Stimulated activated CD8-positive, alpha-beta memory T cell treated with anti-CD3 and anti-CD28 coated beads, Interleukin-7, amount 100 ng/mL, for 1 hour (primary cell): ENCODE measurements at places on chromosomes 6 and 20.
A peak's percentile ranks its signal among the peaks of the same experiment; 100 is the strongest.

DNA sequence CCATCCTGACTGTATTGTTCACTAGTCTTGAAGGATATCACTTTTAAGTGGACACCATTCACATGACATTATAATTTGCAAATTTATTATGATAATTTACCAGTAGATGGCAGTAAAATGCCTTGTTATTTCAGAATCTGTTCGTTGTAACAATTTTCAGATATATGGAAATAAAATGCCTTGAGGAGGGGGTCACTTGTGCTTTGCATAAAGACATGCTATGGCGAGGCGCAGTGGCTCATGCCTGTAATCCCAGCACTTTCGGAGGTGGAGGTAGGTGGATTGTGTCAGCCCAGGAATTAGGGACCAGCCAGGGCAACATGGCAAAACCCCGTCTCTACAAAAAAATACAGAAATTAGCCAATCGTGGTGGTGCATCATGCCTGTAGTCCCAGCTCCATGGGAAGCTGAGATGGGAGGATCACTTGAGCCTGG lies 9.0 kb upstream of the NCOA6 start:
- no peak for DNase-seq

DNA sequence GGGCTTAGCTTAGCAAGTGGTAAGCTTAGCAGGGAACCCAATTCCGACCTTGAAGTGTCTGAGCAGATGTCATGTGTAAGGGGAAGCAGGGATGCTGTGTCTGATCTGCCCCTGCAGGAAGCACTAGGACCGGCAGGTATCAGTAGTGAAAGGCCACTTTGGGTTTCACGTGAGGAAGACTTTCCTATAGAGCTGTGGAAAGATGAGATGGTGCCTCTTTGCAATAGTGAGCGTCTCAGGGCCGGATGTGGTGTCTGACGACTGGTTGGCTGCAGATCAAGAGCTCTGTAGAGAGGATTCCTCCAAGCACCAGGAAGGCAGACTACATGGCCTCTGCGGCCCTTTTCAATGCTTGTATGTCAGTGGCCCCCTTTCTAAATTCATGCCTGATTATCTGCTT lies 98.3 kb downstream of the TIAM2 start:
- peak; percentile 2 for DNase-seq

DNA sequence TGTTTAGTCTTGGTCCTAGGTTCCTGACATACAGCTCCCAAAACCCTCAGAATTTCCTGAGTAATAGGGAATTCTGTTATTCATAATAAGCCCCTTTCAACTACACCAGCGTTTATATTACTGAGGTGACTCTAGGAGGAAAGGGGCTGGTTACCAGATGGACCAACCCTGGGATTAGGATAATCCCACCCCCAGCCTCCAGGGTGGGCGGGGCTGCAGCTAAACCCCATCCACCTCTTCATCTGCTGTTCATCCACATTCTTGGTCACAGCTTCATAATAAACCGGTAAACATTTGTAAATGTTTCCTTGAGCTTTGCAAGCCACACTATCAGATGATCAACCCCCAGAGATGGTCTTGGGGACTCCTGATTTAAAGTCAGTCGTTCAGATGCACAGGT lies 38.3 kb downstream of the NINL start:
- no peak for DNase-seq

DNA sequence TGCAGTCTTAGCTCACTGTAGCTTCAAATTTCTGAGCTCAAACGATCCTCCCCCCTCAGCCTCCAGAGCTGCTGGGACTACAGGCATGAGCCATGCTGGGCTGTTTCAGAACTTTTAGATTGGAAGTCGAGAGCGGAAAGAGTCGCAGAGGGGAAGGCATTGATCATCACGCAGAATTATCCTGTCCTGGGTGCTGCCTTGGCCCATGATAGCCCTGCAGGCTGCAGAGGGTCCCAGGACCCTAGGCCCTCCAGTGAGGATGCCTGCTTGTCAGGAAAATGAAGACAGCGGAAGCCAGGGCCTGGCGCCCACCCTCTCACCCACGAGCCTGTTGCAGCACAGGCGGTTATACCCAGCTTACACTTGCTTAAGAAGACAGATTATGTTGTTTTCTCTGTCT lies 9.1 kb downstream of the TMEM181 start:
- DNase-seq, result no peak

- no peak for DNase-seq
Measured at GRCh38 chr20:35887393-35888064, 66.8 kb downstream of the SCAND1 start.

DNA sequence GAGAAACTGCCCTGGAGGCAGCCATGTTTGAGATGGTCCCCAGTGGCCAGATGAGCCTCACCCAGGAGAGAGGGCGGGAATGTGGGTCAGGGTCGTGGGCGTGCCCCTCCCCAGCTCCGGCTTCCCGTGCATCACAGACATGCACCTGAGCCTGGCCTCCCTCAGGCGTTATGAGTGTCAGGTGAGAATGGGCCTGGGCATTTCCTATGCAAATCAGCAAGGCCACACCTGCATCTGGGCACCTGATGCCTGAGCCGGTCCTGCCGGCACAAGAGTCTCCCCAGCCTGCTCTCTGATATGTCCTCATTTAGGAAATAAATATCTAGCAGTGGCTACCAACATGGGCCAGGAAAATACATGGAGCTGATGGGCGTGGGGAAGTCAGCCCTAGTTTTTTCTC lies 82.4 kb downstream of the RAMACL start:
- no peak for DNase-seq

DNA sequence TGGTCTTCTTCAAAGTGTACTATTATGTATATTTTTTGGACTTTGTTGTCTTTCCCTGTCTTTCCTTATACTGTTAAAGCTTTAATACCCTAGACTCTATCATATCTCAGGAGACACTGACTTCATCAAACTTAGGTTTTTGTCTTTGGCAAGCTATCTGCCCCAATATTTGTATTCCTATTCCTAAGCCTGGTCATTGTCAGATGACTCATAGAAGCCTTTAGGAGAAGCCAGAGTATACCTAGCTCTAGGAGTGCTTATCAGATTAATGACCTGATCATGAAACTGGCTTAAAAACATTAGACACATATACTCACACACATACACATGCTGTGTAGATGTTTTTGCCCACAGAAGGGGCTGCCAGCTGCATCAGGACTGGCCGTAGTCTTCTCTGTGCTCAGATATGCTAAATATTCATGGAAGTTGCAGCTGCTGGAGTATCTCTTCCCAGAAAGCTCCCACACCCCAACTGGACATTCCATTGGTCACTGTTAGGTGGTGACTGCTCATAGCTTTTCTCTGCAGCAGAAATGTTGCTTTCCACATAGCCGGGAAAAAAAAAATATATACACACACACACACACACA lies 102.0 kb downstream of the ANKS1A start:
- DNase-seq, result no peak

- no peak for DNase-seq
Measured at GRCh38 chr6:143711714-143712113, 33.9 kb downstream of the PHACTR2 start.

DNA sequence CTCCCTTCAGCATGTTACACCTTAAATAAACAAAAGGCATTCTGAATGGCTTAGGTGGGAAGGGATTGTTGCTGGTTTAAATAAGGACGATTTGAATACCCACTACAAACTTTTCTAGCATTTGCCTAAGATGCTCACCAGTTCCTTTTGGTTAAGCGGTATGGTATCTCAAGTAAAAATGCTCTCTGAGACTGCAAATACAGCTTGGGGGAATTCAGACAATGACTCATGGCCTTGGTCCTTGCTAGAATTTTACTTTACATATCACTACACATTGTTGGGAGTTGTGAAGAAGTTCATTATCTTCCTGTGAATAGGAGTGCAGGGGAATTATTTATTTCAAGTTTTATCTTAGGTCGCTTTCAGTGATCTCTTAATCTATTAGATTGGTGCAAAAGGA lies 670.7 kb downstream of the UTRN start:
- no peak for DNase-seq

DNA sequence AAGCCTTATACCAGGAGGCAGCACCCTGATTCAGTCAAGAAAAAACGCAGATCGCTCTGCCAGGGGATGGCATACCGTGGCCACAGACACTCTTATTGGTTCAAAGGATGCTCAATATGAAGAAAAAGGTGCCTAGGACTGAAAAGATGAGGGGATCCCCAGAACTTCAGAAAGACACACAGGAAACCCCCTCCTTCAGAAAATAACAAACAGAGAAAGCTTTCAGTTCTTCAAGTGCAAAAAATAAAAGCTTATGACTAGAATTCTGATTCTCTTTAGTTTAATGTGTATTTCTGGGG lies 17.7 kb upstream of the MYB start:
- DNase-seq, result no peak

DNA sequence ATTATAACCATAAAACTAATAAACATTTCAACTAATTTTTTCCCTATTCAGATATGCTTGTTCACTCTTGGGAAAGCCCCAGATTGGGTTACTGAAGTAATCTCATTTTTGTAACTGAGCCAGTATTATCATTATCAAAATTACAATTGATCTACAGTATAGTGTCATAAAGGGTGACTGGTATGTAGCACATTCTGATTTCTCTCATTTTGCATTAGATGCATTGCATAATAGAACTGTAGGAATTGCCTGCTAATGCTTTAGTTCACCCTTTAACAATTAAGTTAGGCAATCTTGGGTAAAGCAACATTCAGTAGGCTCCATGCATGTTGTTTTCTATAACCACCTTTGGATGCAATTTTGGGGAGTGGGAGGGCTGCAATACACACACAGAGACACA lies 150.8 kb upstream of the FLRT3 start:
- no peak for DNase-seq

DNA sequence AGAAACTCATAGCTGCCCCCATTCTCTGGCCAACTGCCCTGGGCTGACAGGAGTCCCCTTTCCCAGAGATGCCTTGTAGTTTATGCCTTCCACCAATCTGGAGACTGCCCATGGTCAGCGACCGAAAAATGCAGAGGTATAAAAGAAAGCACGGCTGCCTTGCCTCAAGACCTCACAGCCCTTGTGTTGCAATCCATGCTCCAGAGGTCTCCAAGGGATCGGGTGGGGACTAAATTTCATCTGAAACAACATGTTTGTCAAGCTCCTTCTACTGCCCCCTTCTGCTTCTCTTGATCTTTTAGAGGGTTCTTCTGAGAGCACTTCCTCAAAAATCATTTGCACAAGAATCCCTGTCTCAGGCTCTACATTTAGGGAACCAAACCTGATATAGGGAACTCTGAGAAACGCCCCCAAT lies 128.8 kb downstream of the PLCB1 start:
- no peak for DNase-seq
